ENCODE measurements at places on chromosomes 2 and 18. TPM values are rescaled to one million over a fixed set of nuclear protein-coding genes. Genes with fewer than 3 reads are reported as not detected.

The GLI2 gene
- 13.8 TPM for total RNA-seq

- no peak for DNase-seq
These were observed 64.5 kb upstream of the NPAS2 start for GRCh38 chr2:100755441-100755840.

DNA sequence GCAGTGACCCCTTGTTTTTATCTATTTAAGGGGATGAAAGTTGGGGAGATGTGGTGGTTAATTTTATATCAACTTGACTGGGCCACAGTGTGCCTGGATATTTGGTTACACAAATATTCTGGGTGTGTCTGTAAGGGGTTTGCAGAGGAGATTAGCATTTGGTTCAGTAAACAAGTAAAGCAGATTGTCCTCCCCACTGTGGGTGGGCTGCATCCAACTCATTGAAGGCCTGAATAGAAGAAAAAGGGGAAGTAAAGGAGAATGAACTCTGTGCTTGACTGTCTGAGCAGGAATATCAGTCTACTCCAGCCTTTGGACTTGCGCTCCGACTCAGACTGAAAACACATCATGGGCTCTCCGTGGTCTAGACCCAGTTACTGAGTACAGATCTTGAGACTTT lies 80.9 kb downstream of the GCA start:
- DNase-seq: no peak

GRCh38 chr18:22314001-22314400 lies 103.7 kb downstream of the CTAGE1 start:
- DNase-seq: no peak

- peak; percentile 51 for DNase-seq
These were observed 35.6 kb downstream of the DAW1 start for GRCh38 chr2:227906991-227907390.

DNA sequence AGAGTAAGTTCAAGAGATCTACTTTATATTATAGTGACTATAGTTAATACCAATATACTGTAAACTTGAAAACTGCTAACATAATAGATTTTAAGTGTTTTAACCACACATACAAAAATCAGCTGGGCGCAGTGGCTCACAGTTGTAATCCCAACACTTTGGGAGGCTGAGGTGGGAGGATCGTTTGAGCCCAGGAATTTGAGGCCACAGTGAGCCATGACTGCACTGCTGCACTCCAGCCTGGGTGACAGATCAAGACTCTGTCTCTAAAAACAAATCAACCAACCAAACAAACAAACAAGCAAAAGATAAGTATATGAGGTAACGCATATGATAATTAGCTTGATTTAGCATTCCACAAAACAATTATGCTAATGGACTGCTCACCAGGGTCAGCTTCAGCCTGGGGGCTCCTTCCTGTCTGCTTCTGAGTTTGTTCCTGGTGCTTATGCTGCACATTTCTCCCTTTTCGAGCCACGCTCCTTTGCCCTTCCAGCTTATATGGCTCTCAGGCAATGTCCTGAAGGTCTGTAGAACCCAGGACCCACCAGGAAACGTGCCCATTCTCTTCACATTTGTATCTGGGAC lies 357.6 kb downstream of the EN1 start:
- DNase-seq: no peak

- DNase-seq: no peak
These were observed 820 bp upstream of the MATN3 start for GRCh38 chr2:20013126-20013849.

DNA sequence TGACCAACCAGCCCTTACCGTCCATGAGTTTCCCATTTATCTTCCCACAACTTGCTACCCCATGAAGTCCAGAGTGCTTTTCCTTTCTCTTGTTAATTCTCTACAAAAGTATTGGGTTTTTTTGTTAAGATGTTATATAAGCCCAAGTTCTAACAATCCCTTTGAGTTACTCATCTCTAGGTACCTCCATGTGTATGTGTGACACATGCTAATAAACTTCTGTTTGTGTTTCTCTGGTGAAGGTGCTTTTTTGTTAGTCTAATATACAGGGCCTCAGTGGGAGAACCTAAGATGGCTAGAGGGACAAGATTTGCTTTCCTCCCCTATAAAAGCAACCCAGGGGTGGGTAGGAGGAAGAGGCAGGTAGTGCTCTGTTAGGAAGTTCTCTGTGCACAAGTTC lies 31.8 kb upstream of the RMDN2 start:
- no peak for DNase-seq

- DNase-seq: no peak
These were observed 91.9 kb downstream of the EPHA4 start for GRCh38 chr2:221480163-221480562.

DNA sequence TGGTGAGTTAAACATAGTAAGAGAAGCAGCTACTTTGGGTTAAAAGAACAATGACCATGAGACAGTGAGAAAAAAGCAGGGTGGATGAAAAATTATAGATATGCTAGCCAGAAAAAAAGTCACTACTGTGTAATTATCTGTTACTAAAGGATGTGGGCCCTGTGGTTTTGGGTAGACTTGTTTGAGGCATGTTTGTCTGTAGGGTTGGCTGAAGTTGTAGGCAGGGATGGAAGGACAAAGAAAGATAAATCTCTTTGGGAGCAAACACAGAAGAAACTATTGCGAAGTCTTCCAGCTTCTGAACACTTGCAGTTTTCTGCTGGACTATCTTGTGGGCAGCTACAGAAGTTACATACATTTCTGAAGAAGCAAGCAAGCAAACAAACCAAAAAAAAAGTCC lies 28.2 kb downstream of the RND3 start:
- peak; percentile 69 for DNase-seq

GRCh38 chr18:59577386-59577655 lies 119.9 kb downstream of the CCBE1 start:
- DNase-seq: no peak

The IMPACT gene
- total RNA-seq: 15.6 TPM
